ENCODE measurements at places on chromosomes 6 and 20. TPM values are rescaled to one million over a fixed set of nuclear protein-coding genes. Genes with fewer than 3 reads are reported as not detected.

- H3K36me3 ChIP-seq = no peaks in the 10 kb centered on the region
- H3K4me3 ChIP-seq = no peak overlapping the region
- H3K27ac ChIP-seq = no peak overlapping the region
Observed at GRCh38 chr6:161338015-161338414, 64.2 kb upstream of the AGPAT4 start.

- no peak overlapping the region for H3K4me3 ChIP-seq
- DNase-seq = no peak
- no peaks in the 10 kb centered on the region for H3K4me1 ChIP-seq
- no peak overlapping the region for H3K27ac ChIP-seq
- no peaks in the 10 kb centered on the region for H3K27me3 ChIP-seq
Observed at GRCh38 chr6:17415321-17415720, 21.9 kb downstream of the CAP2 start.

The IPCEF1 gene
- total RNA-seq = 0.70 TPM

- peak overlapping the region; percentile 20 for H3K4me3 ChIP-seq
- DNase-seq = no peak
- H3K27ac ChIP-seq = no peak overlapping the region
- H3K4me1 ChIP-seq = peaks cover 47% of the 10 kb centered on the region
Observed at GRCh38 chr6:106087548-106088325, 1.6 kb downstream of the PRDM1 start.

GRCh38 chr6:54308289-54308985 is at the start of gene TINAG:
TSS of gene TINAG (plus strand) at chr6:54308441. CDS start at chr6:54308551, 110 bp downstream.
- no peak within 1 kb of the TSS for H3K27ac ChIP-seq
- no peaks in the 10 kb centered on the region for H3K4me1 ChIP-seq
- no peak within 1 kb of the TSS for H3K4me3 ChIP-seq
- no peaks in the 10 kb centered on the region for H3K36me3 ChIP-seq

GRCh38 chr6:71466362-71466761 is 177.8 kb downstream of the OGFRL1 start:
- no peak overlapping the region for H3K4me3 ChIP-seq
- H3K27ac ChIP-seq = no peak overlapping the region
- H3K27me3 ChIP-seq = no peaks in the 10 kb centered on the region
- no peaks in the 10 kb centered on the region for H3K36me3 ChIP-seq
- no peaks in the 10 kb centered on the region for H3K4me1 ChIP-seq

- DNase-seq = peak; percentile 67
- H3K4me3 ChIP-seq = no peak overlapping the region
- H3K27ac ChIP-seq = no peak overlapping the region
- no peaks in the 10 kb centered on the region for H3K4me1 ChIP-seq
- no peaks in the 10 kb centered on the region for H3K27me3 ChIP-seq
- no peaks in the 10 kb centered on the region for H3K36me3 ChIP-seq
Observed at GRCh38 chr6:63764318-63764916, 128.8 kb downstream of the PHF3 start.

The PCK1 gene
- total RNA-seq = not detected

The HLA-DQA2 gene
- 173 TPM for total RNA-seq

DNA sequence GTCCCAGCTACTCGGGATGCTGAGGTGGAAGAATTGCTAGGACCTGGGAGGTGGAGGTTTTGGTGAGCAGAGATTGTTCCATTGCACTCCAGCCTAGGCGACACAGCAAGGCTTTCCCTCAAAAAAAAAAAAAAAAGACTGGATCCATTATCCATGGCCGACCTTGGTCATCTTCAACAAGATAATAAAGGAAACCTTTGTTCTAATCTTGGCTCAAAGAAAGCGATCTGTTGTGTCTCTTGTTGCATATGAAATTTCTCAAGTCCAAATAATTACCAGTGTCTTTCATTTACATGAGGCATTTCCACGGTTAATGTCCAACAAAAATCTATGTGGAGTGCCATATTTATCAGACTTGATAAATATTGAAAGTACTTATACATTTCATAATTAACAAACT is 23.7 kb upstream of the KIF16B start:
- no peaks in the 10 kb centered on the region for H3K4me1 ChIP-seq
- H3K27me3 ChIP-seq = no peaks in the 10 kb centered on the region
- DNase-seq = no peak
- no peaks in the 10 kb centered on the region for H3K36me3 ChIP-seq
- no peak overlapping the region for H3K4me3 ChIP-seq
- H3K27ac ChIP-seq = no peak overlapping the region

The RCAN2 gene
- not detected for total RNA-seq

GRCh38 chr20:47784599-47785310 is 526 bp downstream of the SULF2 start:
- peaks cover 19% of the 10 kb centered on the region for H3K4me1 ChIP-seq
- DNase-seq = peak; percentile 40
- no peak overlapping the region for H3K27ac ChIP-seq

GRCh38 chr6:165515963-165516624 is 146.9 kb downstream of the PDE10A start:
- DNase-seq = no peak
- H3K27me3 ChIP-seq = no peaks in the 10 kb centered on the region
- no peak overlapping the region for H3K27ac ChIP-seq
- no peaks in the 10 kb centered on the region for H3K4me1 ChIP-seq
- H3K4me3 ChIP-seq = no peak overlapping the region
- no peaks in the 10 kb centered on the region for H3K36me3 ChIP-seq

The PRSS16 gene
- total RNA-seq = 2.0 TPM

The PRL gene
- not detected for total RNA-seq

The C6orf15 gene
- not detected for total RNA-seq

All from B cell (primary cell).